ENCODE measurements at places on chromosomes 7 and 10. TPM values are rescaled to one million over a fixed set of nuclear protein-coding genes. Genes with fewer than 3 reads are reported as not detected.

PPP1R9A gene
- 3.3 TPM for total RNA-seq

SEMA4G gene
- total RNA-seq = 7.1 TPM

EPO gene
- not detected for total RNA-seq

PTN gene
- not detected for total RNA-seq

TACC2 gene
- total RNA-seq = 86.3 TPM

AVPI1 gene
- total RNA-seq = 96.2 TPM

C7orf33 gene
- not detected for total RNA-seq

TMEM139 gene
- 1.3 TPM for total RNA-seq
